Stimulated activated CD8-positive, alpha-beta memory T cell treated with anti-CD3 and anti-CD28 coated beads, Interleukin-12 subunit alpha, Interleukin-12 subunit beta, amount 100 ng/mL, for 4 hours (primary cell): ENCODE measurements at places on chromosomes 3 and 15.

DNA sequence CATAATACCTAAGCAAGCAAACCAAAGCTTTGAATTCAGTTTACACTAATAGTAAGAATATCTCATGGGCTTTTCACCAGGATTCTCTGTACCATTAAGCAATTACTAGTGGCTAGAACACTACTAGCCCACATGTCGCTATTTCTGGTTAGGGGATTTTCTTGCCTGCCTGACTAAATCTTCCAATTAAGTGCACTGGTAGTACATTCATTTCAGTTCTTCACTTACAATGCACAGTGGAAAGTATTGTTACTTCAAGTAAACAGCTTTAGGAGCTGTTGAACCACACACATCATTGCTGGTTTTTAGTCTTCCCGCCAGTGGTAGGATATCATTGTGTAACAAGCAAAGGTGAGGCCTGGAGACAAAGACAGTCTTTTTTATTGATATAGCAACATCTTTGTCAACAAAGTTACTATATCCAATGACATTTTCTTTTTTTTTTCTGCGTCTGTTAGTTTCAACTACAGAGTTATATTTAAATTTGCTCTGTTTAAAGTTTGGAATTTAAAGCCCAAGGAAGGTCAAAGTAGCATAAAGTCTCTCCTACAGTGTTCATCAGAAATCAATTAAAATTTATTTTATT, 826.8 kb upstream of the NR2F2 start:
- no peak for DNase-seq

DNA sequence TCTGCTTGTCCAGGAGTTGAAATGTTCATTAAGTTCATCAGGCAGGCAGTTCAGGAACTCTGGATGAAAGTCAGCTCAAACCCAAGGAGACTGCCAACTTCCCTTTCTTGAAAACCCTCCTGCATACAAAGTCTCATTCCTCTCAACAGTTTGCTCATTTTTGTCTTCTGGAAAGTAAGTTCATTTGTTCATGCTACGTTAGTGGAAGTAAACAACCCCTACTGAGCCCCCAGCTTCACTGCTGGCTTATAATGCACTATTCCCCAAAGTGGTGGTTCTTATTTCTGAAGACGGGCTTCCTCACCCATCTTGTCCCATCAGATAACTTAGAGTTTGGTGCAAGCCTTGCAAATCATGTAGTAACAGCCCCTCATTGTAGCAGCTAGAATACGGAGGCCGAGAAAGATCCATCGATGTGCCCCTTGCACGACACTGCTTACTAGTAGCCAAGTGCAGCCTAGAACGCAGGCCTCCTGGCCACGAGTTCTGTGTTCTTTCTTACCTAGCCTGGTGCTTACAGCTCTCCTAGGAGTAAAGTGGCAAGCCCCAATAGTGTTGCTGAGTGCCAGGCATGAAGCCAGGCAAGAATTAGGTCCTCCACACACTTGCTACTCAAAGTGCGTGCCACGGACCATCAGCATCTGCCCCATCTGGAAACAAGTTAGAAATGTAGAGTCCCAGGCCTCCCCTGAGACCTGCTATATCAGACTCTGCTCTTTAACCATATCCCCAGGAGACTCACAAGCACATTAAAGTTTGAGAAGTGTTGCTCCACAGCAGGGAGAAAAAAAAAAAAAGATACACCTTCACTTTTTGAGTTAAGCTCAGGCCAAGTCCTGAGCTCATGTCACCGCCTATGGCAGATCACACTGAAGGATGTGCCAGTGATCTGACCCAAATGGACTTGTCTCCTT, 82.5 kb downstream of the RFTN1 start:
- no peak for DNase-seq

GRCh38 chr3:52226229-52226817, 878 bp upstream of the TLR9 start:
- no peak for DNase-seq

- DNase-seq, result no peak
Measured at GRCh38 chr15:80599359-80599758, 95.8 kb upstream of the ABHD17C start.

GRCh38 chr3:182294256-182294655, 499.0 kb upstream of the ATP11B start:
- DNase-seq, result no peak

DNA sequence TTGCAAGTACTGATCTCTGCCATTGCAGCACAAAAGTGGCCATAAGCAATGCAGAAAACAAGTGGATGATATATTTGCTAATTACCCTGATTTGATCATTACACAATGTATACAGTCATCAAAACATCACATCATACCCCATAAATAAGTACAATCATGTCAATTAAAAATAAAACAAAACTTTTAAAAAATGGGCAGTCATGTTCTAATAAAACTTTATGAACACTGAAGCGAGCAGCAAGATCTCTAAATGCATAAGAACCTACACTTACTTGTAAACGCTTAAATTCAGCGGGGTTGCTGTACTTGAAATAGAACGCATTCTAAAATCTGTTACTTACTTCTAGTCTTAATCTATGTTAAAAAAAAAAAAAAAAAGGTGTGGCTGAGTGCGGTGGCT, 73.4 kb downstream of the AQR start:
- DNase-seq, result no peak

DNA sequence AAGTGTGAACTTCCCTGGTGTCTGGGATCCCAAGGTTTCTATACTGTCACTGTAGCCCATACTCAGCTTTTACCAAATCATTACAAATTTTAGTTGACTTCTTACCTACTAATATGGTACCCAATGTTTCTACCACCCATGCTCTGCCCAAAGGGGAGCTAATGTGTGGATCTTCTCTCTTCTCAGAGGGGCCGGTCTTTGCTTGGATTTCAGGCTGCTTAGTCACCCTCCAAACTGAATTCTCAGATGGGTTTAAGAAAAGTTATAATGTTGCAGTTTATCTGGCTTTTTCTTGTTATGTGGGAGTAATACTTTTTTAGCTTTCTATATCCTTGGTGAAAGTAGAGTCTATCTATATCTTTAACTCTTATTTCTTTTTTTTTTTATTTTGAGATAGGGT, 67.1 kb upstream of the AKAP13 start:
- DNase-seq, result no peak

GRCh38 chr15:62392376-62392775, 227.3 kb upstream of the C2CD4B start:
- DNase-seq, result no peak
